Suprapubic skin (tissue), 4 donors: ENCODE measurements at places on chromosomes 7 and 10.

DNA sequence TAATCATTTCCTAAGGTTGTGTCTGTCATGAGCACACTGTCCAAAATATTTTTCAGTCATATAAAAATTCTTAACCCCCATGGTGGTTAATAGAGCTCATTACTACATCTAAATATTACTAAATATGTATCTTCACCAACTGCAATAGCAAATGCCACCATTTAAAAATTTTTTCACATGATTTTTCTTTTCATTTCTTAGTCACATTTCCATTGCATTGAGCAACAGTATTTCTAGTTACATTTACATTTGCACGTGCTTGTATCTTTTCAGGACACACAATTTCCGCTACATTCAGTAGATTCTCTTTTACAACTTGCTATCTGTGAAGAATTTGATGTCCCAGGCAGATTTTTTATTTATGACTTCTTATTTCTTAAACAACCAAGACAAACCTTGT lies 5.2 kb upstream of the TAS2R40 start:
- DNase-seq = no peak
- no peak overlapping the region for H3K27ac ChIP-seq
- no peaks in the 10 kb centered on the region for H3K36me3 ChIP-seq
- no peaks in the 10 kb centered on the region for H3K27me3 ChIP-seq
- H3K4me1 ChIP-seq = no peaks in the 10 kb centered on the region

DNA sequence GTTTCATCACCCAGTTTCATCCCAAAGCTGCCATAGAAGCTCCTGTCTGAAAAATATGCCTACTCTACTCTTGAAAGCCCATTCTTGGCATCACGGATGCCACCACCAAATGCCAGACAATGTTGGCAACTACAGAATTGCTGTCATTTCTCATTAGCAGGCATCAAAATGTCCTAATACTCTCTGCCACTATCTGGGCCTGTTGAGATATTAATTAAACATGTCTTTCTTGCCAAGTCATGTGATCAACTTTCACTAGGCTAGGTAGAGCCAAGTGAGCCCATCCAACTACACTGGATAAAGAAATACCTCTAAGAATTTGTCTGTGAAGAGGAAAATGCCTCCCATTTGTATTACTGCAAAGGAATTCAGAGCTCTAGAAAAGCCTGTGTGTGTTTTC lies 1093.3 kb upstream of the C7orf33 start:
- DNase-seq = no peak
- H3K36me3 ChIP-seq = no peaks in the 10 kb centered on the region
- no peak overlapping the region for H3K27ac ChIP-seq
- no peaks in the 10 kb centered on the region for H3K27me3 ChIP-seq
- H3K4me3 ChIP-seq = no peak overlapping the region

- no peaks in the 10 kb centered on the region for H3K27me3 ChIP-seq
- peaks cover 16% of the 10 kb centered on the region for H3K4me1 ChIP-seq
- no peak overlapping the region for H3K27ac ChIP-seq
- H3K36me3 ChIP-seq = no peaks in the 10 kb centered on the region
- H3K4me3 ChIP-seq = no peak overlapping the region
- DNase-seq = no peak
These were observed 58.8 kb downstream of the ITIH5 start for GRCh38 chr10:7608001-7608400.

GRCh38 chr7:18125476-18125875 lies 97.8 kb upstream of the PRPS1L1 start:
- H3K27me3 ChIP-seq = no peaks in the 10 kb centered on the region
- no peaks in the 10 kb centered on the region for H3K36me3 ChIP-seq
- H3K4me3 ChIP-seq = no peak overlapping the region
- H3K4me1 ChIP-seq = no peaks in the 10 kb centered on the region

DNA sequence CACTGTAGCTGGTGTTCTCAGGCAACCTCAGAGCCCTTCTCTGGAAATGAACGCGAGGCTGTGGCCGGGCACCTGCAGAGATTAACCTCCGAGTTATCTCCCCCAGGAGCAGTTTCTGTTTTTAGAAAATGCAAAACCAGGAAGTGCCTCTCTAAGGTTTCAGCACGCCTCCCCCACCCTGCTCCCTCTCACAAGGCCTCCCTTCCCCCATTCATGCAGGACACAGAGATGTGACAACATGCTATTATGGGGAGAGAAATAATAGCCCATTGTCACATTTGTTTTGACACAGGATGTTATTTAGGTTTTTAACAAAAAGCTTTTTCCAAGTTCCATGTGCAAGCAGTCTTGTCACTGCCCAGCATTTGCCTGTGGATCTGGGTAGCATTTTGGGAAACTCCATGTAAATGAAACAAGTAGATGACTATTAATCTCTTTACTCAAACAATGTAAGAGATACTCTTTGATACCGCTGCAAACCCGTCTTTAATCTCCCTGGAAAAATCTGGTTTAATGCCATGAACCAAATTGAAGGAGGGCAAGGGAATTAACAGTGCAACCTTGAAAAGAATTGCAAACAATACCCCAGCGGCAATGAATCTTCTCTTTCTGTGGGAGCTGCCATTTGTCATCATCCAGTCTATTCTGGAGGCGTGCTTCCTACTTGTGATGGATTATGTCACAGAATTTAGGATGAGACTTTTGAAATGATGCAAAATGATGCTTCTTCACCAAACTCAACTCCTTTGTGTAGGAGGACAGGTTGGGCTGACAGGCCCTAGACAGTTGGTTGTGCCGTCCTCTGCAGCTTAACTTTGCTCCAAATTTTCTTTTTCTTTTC lies 86.5 kb upstream of the NMT2 start:
- DNase-seq = no peak
- no peaks in the 10 kb centered on the region for H3K27me3 ChIP-seq
- no peaks in the 10 kb centered on the region for H3K4me1 ChIP-seq
- H3K4me3 ChIP-seq = peak overlapping the region; percentile 26

DNA sequence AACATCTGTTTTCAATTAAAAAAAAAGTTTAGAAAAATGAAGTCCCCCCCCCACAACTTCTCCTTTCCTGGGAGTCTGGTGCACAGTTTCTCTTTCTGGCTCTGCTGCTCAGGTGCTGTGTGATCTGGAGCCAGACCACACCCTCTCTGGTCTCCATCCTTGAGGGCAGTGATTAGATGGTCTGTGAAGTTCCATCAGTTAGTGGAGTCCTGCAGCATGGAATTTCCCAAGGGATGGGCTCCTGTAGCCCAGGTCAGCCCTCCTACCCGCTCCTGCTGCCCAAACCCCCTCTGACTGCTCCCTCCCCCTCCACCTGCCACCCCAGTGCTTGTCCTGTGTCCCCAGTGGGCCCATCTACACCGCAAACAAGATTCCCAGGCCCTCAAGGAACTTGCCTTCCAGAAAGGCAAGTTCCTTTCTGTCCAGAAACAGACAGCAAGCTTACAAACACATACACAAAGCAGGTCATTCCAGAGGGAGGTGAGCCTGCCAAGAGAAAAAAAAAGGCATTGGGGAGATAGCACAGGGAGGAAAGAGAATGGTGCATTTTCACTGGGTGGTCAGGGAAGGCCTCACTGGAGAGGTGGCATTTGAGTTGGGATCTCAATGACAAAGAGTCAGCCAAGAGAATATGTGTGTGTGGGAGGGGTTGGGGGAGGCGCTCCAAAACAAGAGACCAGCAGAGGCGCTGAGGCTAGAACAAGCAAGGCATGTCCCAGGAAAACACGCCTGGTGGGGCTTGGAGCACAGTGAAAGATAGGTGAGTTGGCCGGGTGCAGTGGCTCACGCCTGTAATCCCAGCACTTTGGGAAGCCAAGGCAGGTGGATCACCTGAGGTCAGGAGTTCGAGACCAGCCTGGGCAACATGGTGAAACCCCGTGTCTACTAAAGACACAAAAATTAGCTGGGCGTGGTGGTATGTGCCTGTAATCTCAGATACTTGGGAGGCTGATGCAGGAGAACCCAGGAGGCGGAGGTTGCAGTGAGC lies 49.5 kb upstream of the SLC29A3 start:
- no peaks in the 10 kb centered on the region for H3K36me3 ChIP-seq
- no peaks in the 10 kb centered on the region for H3K27me3 ChIP-seq
- H3K4me3 ChIP-seq = no peak overlapping the region
- H3K27ac ChIP-seq = no peak overlapping the region
- DNase-seq = no peak
- H3K4me1 ChIP-seq = peaks cover 32% of the 10 kb centered on the region

DNA sequence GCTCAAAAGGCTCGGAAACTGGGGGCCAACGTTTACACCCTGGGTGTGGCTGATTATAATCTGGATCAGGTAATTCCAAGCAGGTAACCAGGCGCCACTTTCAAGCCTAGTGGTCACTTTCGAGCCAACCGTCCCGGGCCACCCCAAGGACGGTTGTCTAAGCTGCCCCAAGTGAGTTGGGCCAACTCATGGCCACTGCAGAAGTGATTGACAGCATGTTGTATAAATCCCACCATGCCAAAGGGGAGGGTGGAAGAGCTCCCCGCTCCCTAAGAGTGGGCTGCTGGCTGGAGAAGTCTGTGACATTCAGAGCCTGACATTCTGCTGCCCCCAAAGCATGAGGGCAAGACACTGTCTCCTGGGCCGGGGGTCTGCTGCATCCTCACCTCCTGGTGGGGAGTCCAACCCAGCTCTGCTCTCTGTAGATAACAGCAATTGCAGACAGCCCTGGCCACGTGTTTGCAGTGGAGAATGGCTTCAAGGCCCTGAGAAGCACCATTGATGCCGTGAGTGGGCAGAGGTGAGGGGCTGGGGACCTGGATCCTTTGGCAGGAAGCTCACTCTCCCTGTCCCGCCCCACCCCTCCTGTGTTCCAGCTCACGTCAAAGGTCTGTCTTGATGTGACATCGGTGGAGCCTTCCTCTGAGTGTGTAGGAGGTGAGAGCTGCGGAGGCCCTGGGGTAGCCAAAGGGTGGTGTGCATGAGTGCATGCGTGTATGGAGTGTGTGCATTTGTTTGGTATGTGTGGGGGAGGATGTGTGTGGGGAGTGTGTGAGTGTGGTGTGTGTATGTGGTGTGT lies 10.8 kb downstream of the ANTXRL start:
- no peak overlapping the region for H3K27ac ChIP-seq
- no peak for DNase-seq
- H3K4me3 ChIP-seq = no peak overlapping the region
- peaks cover 9% of the 10 kb centered on the region for H3K4me1 ChIP-seq
- no peaks in the 10 kb centered on the region for H3K27me3 ChIP-seq
- no peaks in the 10 kb centered on the region for H3K36me3 ChIP-seq

DNA sequence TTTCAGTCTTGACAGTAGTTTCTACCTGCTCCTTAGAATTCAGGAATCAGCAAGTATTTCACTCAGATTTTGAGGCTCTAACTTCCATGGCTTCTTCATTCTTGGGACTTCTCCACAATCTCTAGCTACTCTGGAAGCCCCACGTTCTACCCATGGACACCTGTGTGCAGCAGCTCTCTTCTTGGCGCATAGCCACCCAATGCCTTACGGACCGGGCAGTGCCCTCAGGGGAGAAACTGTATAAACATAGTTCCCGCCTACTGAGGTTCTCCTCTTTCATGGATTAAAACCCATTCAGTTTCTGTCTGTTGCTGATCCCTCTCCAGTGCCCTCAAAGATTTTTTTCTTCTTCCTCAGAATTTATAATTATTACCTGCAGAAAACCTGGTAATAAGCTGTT lies 177.1 kb downstream of the SORCS1 start:
- no peak overlapping the region for H3K27ac ChIP-seq
- H3K4me3 ChIP-seq = no peak overlapping the region
- no peaks in the 10 kb centered on the region for H3K27me3 ChIP-seq
- no peak for DNase-seq
- no peaks in the 10 kb centered on the region for H3K4me1 ChIP-seq
- H3K36me3 ChIP-seq = no peaks in the 10 kb centered on the region

GRCh38 chr10:51653025-51653424 lies 46.4 kb downstream of the CSTF2T start:
- DNase-seq = no peak
- no peaks in the 10 kb centered on the region for H3K4me1 ChIP-seq
- no peaks in the 10 kb centered on the region for H3K36me3 ChIP-seq
- no peak overlapping the region for H3K27ac ChIP-seq
- no peaks in the 10 kb centered on the region for H3K27me3 ChIP-seq
